ENCODE measurements at places on chromosomes 3 and 15. TPM values are rescaled to one million over a fixed set of nuclear protein-coding genes. Genes with fewer than 3 reads are reported as not detected.

DNA sequence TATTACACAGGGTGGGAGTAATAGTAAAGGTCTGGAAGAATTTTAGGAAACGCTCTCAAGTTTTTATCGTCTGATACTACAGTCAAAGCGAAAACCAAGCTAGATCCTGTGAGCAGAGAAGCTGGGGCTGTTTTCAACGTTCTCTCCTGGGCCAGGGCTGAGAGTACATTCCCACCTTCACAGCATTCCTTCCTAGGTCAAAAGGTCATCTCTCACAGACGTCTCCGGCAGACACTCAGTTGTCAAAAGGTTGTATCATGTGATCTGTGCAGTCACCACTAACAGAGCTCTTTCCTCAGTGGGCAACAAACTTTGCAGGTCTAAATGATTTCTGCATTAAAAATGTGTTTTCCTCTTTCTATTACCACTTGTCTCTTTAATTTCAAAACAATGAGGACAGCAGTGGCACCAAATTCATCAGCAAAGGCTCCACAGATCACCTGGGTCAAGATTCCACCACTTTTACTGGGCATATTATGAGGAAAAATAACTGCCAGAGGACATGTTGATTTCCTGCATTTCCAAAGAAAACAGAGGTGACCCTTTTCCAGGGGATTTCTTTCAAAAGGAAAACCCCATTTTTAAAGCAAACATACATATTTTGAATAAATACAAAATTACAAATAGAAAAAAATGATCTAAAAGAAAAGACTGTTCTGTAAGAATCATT, 41.9 kb downstream of the MEIS2 start:
- no peaks in the 10 kb centered on the region for H3K4me1 ChIP-seq
- H3K4me3 ChIP-seq, result no peak overlapping the region
- H3K27ac ChIP-seq, result no peak overlapping the region

DNA sequence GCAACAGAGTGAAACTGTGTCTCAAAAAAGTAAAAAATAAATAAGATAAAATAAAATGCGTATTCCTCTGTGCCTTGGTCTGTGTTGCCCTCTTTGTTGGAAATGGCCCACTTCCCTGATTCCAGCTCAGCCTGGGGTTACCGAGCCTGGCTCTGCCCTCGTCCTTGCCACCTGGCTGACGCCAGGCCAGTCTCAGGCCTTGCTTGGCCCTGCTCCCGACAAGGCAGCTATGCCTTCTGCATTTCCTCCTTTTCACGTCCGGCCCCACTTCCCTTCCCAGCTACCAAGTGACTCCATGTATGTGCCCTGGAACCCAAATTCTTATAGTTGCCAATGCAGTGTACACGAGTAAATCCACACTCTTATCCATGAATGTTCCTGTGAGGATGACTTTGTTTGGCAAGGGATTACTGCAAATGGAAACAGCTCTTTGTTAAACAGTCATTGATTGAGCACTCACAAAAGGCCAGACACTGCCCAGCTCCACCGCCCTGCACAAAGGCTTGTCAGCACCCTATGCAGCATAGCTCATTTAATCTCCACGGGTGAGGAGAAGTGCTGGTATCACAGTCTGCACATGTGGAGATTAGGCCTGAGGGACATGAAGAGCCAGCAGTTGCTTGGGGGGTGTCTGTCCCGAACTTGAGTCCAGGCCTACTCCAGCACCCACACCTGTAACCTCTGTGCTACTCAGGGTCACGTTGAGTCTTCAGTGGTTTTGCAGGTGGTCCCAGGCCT, 25.1 kb downstream of the SPSB4 start:
- no peak for DNase-seq
- H3K27ac ChIP-seq, result no peak overlapping the region
- no peak overlapping the region for H3K4me3 ChIP-seq

UNC13C gene
- not detected for total RNA-seq

AMOTL2 gene
- not detected for total RNA-seq

- peak; percentile 41 for DNase-seq
- no peak within 1 kb of the TSS for H3K27ac ChIP-seq
- H3K4me1 ChIP-seq, result peaks cover 3% of the 10 kb centered on the region
- peak within 1 kb of the TSS; percentile 44 for H3K4me3 ChIP-seq
- H3K36me3 ChIP-seq, result no peaks in the 10 kb centered on the region
- H3K27me3 ChIP-seq, result peaks cover 55% of the 10 kb centered on the region
Observed at GRCh38 chr15:89912674-89913396, at the start of gene ARPIN. Gene ARPIN (minus strand): TSS chr15:89912952. CDS start chr15:89912835, 117 bp downstream.

- no peaks in the 10 kb centered on the region for H3K27me3 ChIP-seq
- H3K4me1 ChIP-seq, result no peaks in the 10 kb centered on the region
- H3K36me3 ChIP-seq, result no peaks in the 10 kb centered on the region
- no peak for DNase-seq
- H3K27ac ChIP-seq, result no peak overlapping the region
- H3K4me3 ChIP-seq, result no peak overlapping the region
Observed at GRCh38 chr3:64867224-64867623, 179.4 kb upstream of the ADAMTS9 start.

DNAJA4 gene
- 28.5 TPM for total RNA-seq

DNA sequence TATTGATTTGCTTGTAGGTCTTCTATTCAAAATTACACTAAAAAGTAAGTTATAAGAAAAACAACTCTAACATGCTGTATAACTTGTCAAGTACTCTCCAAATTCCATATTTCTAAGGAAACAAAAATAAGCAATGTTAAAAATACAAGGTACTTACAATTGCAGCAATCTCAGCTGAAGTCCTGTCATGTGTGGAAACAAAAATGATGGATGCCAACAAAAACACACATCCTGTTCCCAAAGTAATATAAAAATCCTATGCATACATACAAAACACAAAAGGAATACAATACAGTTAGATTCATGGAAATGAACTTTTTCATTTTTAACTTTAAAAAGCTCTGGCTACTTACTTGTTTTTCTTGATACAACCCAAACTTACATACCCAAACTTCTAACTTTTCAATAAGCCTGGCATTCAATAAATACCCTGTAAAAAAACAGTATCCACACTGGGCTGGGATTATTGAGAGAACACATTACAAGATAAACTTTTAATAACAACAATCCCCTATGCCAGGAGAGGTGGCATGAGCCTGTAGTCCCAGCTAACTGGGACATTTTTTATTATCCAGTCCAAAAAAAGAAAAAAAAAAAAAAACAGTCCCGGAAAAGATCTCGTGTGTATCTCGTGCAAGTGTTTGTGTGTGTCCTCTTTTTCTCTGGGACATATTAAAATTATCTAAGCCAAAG, 14.7 kb downstream of the CMTM6 start:
- peaks cover 38% of the 10 kb centered on the region for H3K36me3 ChIP-seq
- no peak overlapping the region for H3K27ac ChIP-seq
- no peak overlapping the region for H3K4me3 ChIP-seq
- DNase-seq, result no peak
- H3K27me3 ChIP-seq, result no peaks in the 10 kb centered on the region
- H3K4me1 ChIP-seq, result peaks cover 8% of the 10 kb centered on the region

DNA sequence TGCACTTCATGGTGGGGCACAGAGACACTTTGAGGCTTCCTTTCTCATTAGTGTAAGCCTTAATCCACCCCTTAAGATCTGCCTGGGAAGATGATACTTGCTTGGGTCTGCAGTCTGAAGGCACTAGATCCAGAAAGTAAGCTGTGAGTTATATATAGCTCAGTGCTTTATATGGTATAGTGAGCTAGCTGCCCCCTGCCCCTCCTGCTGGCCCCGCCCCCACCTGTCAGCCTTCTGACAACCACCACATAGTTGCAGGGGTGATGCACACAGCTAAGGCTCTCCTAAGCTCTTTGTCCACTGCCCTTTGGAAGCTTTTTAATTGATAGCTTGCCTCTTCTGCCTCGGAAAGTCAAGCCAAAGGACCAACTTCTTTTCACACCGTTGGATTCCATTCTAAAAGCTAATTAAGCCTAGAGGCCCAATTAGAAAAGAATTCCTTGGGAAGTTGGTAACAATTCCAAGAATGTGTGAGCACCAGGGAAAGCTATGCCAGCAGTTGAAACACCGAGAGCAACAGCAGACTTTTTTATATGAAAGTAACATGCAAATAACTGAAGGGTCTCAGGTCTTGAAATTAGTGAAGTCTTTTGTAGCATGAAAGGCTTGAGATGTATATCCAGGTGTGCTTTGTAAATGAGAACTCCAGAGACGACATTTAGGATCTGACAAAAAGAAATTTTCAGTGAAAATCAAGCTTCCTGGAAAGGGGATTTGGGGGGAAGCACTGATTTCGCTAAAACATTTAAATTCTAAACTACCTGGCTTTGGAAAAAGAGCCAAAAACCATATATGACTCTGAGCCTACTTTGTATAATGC, 2.3 kb downstream of the TPM1 start:
- no peak for DNase-seq
- no peak overlapping the region for H3K4me3 ChIP-seq
- H3K27ac ChIP-seq, result no peak overlapping the region

B3GNT5 gene
- 0.79 TPM for total RNA-seq

UMPS gene
- 33.4 TPM for total RNA-seq

- peaks cover 22% of the 10 kb centered on the region for H3K27me3 ChIP-seq
- H3K4me1 ChIP-seq, result peaks cover 4% of the 10 kb centered on the region
- no peak for DNase-seq
- no peaks in the 10 kb centered on the region for H3K36me3 ChIP-seq
Observed at GRCh38 chr15:67859331-67859946, 19.6 kb upstream of the RNU6-1 start.

DNA sequence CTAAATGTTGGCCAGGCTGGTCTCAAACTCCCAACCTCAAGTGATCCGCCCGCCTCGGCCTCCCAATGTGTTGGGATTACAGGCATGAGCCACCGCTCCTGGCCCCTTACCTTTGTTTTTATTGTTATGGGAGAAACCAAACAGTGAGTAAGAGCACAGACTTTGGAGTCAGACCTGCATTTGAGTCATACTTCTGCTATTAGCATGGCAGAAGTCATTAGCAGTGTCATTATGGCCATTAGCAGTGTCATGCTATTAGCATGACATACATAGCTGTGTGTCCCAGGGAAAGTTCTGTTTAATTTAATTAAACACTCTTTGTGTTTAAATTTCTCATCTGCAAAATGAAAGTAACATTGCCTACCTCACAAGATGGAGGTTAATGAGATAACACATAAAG, 54.8 kb downstream of the SQOR start:
- no peak for DNase-seq
- H3K4me3 ChIP-seq, result no peak overlapping the region
- no peak overlapping the region for H3K27ac ChIP-seq
- peaks cover 1% of the 10 kb centered on the region for H3K4me1 ChIP-seq

Measured in activated naive CD8-positive, alpha-beta T cell treated with anti-CD3 and anti-CD28 coated beads, Interleukin-2, amount 10 ng/mL, durations not matched to agents 7 days and 5 days (primary cell).